Urinary bladder (tissue), 4 donors: ENCODE measurements at places on chromosomes 3 and 15.

- DNase-seq, result no peak
Observed at GRCh38 chr3:113948015-113948917, 453 bp downstream of the ZDHHC23 start.

- DNase-seq, result no peak
Observed at GRCh38 chr3:82038556-82038955, 277.1 kb upstream of the GBE1 start.

DNA sequence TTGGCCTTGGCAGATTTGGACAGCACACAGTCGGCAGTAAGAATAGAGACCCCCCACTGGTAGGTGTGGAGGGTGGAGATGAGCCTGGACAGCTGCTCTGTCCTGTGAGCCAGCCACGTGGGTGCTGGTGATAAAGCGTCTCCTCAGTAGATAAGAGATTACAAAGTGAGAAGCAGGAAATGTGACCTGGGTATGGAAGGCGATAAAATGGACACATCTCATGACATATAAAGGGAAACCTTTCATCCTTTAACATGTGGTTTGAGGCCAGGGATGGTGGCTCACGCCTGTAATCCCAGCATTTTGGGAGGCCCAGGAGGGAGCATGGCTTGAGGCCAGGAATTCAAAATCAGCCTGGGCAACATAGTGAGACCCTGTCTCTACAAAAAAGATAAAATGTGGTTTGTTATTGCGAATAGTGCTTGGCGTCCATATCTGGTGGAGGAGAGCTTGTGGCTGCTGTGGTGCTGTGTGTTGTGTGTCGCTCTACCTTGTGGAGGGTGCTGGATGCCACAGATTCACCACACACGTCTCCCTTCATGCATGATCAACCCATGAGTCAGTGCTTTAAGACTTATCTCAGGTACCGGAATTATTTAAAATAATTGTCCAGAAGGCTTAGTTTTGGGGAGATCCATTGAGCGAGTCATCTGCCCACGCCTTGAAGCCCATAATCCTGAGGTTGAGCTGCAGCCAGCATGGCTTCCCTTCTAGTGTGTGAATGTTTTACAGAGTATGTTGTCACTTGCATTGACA lies 157.0 kb downstream of the GABRG3 start:
- DNase-seq, result no peak

- DNase-seq, result no peak
Observed at GRCh38 chr15:56045068-56045748, 51.8 kb upstream of the NEDD4 start.

DNA sequence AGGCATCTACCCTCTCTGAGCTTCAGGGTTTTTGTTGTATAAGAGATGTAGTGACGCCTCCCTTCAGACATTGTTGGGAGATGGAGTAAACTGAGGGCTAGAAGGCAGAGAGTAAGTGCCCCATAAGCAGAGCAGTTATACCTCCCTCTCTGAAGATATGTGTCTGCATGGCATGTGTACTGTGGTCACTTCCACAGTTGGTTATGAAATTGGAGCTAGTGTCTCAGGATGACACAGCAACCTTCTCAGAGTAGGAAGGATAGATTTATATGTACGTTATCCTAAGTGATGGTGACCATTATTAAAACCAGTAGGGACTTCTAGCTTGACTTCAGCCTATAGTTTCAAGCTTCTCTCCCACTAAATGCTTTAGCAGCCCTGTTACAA lies 17.9 kb downstream of the PXK start:
- DNase-seq, result no peak

- peak; percentile 54 for DNase-seq
Observed at GRCh38 chr3:189188466-189188865, 16.7 kb downstream of the TPRG1 start.

GRCh38 chr3:188752850-188753249 lies 418.9 kb upstream of the TPRG1 start:
- no peak for DNase-seq
